Activated naive CD4-positive, alpha-beta T cell treated with anti-CD3 and anti-CD28 coated beads for 36 hours (primary cell): ENCODE measurements at places on chromosomes 12 and 14. TPM values are rescaled to one million over a fixed set of nuclear protein-coding genes. Genes with fewer than 3 reads are reported as not detected.

GRCh38 chr12:28563936-28564335, 373.7 kb downstream of the CCDC91 start:
- no peak for DNase-seq

DNA sequence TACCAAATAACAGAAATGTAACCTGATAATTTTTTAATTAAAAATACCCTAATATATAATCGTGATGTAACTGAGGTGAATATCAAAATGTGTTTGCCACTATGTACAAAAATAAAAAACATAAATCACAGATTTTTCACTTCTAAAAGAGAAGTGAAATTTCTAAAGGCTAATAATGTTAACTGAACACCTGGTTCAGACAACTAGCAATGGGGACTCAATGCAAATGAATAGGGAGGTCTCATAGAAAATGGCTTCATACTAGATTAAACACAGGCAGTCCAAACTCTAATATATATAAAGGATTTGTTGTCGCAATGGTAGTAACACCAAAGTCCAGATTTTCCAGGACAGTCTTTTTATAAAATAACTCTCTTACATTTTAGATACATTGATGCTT, 365.4 kb upstream of the ATP2B1 start:
- no peak for DNase-seq

GRCh38 chr14:93734086-93734822, 54.0 kb downstream of the PRIMA1 start:
- DNase-seq = no peak

Gene SEL1L
- 40.5 TPM for total RNA-seq

Gene NGB
- total RNA-seq = not detected

DNA sequence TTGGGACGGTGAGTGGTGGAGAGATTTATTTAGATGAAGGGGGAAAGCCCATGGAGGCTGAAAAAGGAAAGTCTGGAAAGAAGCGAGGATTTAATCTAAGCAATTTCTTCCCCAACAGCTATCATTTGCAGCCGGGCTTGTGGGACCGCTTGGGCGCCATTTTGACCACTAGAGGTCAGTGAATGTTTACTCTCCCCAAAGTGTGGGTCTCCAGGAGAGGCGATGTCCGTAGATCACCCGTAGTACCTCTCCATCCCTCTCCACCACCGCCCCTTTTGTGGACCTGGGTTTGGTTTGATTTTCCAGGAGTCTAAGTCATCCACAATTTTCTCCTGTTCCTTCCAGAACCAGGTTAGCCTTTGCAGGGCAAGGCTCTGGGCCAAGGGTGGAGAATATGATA, 91.2 kb upstream of the PARP11 start:
- DNase-seq = peak; percentile 48

Gene LRRK2
- not detected for total RNA-seq

DNA sequence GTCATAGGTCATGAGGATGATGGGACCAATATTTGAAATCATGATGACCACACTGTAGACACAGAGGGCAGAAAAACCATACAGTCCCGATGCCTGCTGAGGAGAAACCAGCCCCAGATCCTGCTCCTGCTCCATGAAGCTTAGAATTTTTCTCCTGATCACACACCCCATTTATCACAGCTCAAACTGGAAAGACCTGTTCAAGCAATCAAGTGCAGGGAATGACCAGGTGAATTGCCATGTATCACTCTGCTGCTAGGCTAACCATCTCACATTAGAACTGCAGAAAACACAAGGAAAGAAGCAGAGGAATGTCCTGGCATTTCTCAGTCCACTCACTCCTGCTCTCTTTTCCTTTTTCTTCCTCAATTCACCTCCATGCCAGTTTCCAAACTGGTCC, 18.1 kb downstream of the MANSC1 start:
- DNase-seq = no peak

Gene P2RX7
- 6.3 TPM for total RNA-seq

GRCh38 chr12:102439426-102440405, 40.6 kb downstream of the IGF1 start:
- no peak for DNase-seq

Gene ASPG
- not detected for total RNA-seq

Gene MORN3
- total RNA-seq = 2.6 TPM

Gene PROX2
- total RNA-seq = 0.41 TPM

Gene GPR162
- not detected for total RNA-seq

DNA sequence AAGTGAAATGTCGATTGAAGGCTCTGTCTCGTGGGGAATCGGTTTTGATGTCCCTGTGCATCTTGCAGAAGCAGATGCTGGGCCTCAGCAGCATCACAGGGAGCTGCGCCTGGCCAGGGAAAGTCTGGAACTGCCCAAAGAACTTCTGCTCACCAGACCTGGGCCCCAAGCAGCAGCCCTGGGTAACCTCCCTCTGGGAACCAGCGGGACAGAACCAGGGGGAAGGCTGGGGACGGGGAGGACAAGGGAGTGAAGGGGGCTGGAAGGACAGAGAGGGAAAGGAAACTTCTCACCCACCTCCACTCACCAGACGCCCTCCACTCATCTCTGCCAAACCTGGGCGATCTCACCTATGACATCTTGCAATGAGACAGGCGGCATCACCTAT, 26.8 kb upstream of the C14orf180 start:
- DNase-seq = no peak

DNA sequence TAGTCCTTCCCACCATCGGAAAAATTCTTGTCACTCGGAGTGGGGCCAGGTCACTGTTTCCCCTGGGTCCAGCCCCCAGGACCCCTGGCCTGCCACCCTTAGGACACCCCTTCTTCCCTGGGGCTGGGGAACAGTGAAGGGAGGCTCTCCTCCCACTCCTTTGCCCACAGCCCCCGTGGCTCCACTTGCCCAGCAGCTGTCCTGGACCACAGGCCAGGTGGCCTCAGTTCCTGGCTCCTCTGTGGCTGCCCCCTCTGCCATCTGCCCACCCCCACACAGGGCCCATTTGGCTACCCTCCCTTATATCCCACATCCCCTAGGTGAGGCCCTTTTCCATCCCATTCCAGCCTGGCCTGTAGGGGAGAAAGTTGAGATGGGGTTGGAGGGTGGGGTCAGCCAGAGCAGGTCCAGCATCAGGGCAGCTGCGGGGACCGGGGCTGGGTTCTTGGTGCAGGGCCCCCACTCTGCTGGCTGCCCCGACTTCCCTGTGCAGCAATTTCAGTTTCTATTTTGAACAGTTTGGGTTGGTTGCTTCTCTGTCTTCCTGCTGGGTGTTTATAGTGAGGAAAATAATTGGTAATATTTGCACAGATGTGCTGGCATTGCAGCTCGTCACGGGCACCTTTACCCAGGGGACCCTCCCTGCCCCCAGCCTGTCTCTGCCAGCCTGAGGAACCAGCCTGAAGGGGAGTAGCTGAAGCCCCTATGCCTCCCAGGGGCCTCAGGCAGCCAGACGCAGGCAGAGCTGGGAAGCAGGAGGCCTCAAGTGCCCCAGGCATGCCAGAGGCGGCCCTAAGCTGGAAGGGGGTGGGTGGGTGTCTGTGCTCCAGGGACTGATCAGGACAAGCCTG, 23.4 kb downstream of the SYNDIG1L start:
- DNase-seq = no peak

Gene CABP1
- total RNA-seq = not detected

DNA sequence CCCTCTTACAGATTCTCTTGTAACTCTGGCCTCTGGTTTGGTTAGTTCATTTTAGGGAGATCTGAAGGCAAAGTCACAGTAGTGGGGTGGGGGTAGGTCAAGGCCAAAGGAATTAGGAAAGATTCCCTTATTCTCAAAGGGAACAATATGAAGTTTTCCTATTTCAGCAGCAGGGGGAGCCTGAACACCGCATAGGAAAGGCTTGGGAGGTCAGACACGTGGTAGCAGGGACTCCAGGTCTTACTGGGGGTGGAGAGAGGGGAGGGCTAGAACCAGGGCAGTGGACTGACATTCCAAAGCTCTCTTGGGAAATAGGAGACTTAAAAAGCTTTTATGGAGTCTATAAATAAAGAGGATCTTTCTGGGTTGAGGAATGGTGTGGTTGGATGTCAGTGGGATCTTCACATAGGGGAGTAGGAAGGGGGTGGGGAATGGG, 1.3 kb downstream of the ZC3H10 start:
- peak; percentile 74 for DNase-seq

DNA sequence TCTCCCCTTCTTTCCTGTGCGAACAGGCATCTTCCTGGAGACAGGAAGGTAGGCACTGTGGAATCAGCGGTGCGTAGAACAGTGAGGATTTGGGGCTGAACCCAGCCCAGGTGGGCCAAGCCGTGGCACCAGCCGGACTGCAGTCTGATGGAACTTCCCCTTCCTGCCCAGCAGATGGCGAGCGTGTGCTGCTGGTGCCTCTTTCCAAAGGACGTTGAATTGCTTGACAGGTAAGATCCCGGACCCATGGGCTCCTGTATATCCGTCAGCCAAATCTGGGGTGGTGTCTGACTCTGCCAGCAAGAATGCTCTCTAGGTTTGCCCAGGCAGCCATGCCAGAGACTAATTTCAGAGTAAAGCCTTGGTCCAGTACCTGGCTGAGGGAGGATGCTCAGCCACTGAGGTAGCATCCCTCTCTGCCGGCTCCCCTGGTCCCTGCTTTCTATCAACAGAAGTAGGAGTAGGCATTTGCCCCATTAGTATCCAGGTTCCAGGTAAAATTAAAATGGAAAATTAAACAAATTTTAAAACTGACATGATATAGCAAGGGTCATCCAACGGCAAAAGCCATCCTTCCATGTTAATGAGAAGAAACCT, 21.1 kb upstream of the KCNA5 start:
- peak; percentile 54 for DNase-seq

Gene CFAP251
- total RNA-seq = 0.20 TPM

GRCh38 chr12:91289906-91290305, 107.3 kb upstream of the DCN start:
- DNase-seq = no peak

DNA sequence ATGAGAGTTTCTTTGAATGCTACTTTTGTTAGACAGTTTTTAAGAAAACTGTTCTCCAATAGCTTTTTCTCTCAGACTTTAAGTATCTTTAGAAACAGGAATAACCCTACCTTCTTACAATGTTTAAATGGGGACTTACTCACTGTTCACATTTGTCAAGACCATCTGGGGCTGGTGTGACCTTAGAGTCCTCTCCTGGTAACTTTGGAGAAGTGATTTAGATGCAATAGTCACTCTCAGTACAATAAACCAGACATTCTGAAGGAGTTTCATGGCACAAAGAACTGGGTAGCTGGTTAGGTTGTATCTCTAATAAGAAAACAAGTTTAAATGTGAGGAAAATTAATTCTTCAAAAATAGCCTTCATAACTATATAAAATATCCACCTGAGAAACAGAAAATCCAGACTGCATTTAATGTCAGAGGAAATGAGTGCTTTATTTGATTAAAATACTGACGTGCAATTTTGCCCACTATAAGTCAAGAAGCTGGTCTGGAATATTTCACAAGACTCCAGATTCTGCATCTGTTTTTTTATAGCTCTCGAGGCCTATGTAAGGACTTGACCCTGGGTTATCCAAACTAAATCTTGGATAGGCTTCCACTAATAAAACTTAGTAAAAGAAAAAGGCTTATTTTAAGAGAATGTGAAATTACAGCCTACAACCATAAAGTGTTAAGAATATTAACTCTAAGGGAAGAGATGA, 108.7 kb downstream of the PTGER2 start:
- DNase-seq = no peak

DNA sequence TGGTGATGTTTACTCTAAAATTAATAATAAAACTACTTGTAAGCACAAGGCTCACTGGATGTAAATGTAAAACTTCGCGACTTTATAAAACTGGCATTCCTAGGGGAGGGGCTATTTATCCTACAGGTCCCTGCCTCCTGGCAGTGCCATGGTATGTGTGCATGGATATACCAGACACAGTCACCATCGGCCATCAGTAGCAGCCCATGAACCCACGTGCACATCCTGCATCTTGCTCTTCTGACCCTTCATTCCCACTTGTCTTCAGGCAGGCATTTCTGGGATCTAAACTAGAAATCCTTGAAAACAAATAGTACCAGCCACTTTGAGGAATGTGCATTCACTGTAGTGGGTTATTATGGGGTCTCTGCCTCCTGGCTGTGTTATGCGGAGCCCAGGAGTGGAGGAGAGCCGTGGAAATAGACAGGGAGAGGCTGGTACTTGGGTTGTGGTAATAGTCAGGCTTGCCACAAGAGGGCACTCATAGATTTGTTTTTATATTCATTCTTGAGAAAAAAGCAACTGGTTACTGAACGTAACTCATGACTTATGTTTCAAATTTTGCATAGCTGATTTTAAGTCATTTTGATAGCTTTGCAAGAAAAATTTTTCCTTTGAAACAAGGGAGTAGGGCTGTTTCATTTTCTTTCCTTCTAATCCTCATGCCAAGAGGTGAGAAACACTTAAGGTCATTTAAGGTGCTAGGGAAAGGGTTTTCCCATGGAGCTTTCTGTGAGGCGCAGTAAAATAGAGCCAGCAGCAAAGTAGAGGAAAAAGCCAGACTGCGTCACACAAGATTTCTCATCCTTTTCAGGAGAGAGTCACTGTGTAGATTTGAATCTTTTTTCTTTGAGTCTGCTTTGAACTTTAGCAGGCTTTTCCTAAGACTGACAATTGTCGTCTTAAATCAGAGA, 17.4 kb upstream of the GALNT16 start:
- DNase-seq = peak; percentile 77

DNA sequence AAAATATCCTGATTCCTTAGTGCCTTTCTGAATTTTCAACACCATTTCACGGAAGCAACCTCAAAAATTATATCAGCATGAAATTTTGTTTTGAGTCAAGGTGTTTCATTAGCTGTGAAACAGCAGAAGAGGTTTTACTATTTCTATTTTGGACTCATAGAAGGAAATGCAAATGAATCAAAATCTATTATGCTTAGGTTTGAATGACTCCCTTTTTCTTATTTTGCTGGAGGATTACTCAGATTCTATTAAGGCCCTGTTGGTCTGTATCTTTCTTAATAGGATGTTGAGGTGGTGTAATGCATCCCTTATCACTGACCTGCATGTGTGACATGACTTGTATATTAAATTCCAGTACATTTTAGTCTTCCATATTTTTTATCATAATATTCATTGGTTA, 165.8 kb downstream of the TMTC2 start:
- DNase-seq = no peak

DNA sequence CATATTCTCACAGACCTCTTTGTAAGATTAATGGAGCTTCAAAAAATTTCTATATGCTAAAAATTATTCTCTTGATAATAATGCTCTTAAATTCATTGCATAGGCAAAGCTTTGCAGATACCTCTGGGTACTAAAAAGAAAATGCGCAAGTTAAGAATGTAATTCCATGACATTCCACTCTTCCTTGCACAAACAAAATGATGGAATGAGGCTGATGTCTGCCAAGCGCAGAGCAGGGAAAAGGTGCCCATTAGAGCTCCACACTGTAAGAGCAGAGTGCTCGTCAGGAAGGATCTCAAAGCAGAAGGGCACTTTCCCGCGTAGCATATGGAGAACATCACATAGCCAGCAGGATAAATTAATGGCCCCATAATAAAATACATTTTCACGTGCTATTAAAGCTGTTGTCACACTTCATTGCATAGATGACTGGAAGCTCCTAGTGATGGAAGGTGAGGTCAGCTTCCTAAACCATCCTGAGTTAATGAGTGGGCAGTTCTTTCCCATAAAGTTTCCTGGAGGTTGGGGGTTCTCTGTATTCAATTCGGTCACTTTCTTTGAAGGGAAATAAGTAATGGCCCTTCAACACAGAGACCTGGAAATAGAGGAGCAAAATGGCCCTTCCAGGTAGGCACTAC, 1058.9 kb downstream of the GALC start:
- no peak for DNase-seq

- DNase-seq = no peak
Measured at GRCh38 chr14:50679674-50680073, 11.6 kb upstream of the SAV1 start.

GRCh38 chr12:109844091-109844490, 10.9 kb upstream of the TRPV4 start:
- no peak for DNase-seq

GRCh38 chr12:67760586-67761275, 112.2 kb downstream of the DYRK2 start:
- DNase-seq = no peak

- no peak for DNase-seq
Measured at GRCh38 chr12:62903151-62903550, 31.8 kb downstream of the PPM1H start.
